Esophagus muscularis mucosa (tissue), 4 donors: ENCODE measurements at places on chromosomes 3 and 15. TPM values are rescaled to one million over a fixed set of nuclear protein-coding genes. Genes with fewer than 3 reads are reported as not detected.

The GOLGA6L1 gene
- total RNA-seq, result not detected

The ZNF717 gene
- 11.1 TPM for total RNA-seq

The TGM5 gene
- under 0.01 TPM for total RNA-seq

The CHSY1 gene
- total RNA-seq, result 31.6 TPM

The C3orf85 gene
- not detected for total RNA-seq

The ESYT3 gene
- 0.45 TPM for total RNA-seq

The EAF2 gene
- 2.9 TPM for total RNA-seq

The NISCH gene
- total RNA-seq, result 110 TPM

The C2CD4A gene
- total RNA-seq, result not detected

The DAPK2 gene
- total RNA-seq, result 7.3 TPM

The GPR87 gene
- total RNA-seq, result not detected

The XIRP1 gene
- not detected for total RNA-seq

The CASR gene
- not detected for total RNA-seq

The IL12A gene
- total RNA-seq, result 1.1 TPM

The IL20RB gene
- 1.3 TPM for total RNA-seq

The IMPG2 gene
- 0.80 TPM for total RNA-seq

The SLC28A2 gene
- not detected for total RNA-seq

GRCh38 chr15:85762039-85762755 lies 32.5 kb downstream of the KLHL25 start:
- DNase-seq, result no peak

GRCh38 chr15:100038736-100039135 lies 303.0 kb downstream of the ADAMTS17 start:
- DNase-seq, result no peak

- DNase-seq, result no peak
Measured at GRCh38 chr15:35851491-35851890, 305.5 kb upstream of the DPH6 start.

DNA sequence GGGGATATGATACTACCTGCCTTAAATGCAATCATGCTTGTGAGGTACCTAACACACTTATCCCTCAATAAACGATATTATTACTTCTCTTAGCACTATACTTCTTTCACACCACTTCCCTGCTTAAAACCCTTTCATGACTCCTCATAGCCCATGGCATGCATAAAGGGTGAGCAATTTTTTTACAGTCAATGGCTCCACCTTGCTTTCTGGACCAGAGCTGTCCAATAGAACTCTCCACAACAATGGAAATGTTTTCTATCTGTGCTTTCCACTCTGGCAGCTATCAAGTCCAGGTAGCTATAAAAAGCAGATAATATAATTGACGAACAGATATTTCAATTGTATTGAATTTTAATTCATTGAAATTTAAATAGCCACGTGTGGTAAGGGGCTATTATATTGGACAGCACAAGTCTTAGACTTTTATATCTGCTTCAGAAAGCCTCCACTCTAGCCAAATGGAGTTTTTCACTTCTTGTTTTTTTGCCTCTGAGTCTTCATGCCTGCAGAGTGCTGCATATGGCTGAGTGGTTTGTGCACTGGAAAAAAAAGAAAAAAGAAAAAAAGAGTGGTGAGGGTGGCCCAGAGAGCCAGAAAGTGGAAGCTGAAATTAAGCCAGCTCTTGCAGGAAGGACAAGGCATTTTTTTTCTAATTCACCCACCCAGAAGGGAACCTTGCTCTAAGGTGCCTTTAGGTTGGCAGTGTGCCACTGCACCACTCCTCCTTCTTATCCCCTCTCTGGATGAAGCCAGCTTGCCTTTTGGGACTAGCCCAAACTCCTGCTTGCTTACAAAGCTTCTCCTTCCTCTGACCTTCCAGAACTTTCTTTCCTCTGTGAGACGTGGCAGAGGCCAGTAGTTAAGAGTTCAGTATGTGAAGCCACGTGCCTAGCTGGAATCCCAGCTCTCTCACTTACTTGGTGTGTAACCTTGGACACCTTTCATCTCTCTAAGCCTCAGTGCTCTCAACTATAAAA lies 239.0 kb upstream of the LRTM1 start:
- DNase-seq, result peak; percentile 60

- DNase-seq, result no peak
Measured at GRCh38 chr3:129612534-129613366, 6.3 kb upstream of the PLXND1 start.

- DNase-seq, result peak; percentile 45
Measured at GRCh38 chr15:47516972-47517371, 200.3 kb upstream of the SEMA6D start.

- DNase-seq, result no peak
Measured at GRCh38 chr15:71295603-71296314, 180.5 kb downstream of the THSD4 start.

DNA sequence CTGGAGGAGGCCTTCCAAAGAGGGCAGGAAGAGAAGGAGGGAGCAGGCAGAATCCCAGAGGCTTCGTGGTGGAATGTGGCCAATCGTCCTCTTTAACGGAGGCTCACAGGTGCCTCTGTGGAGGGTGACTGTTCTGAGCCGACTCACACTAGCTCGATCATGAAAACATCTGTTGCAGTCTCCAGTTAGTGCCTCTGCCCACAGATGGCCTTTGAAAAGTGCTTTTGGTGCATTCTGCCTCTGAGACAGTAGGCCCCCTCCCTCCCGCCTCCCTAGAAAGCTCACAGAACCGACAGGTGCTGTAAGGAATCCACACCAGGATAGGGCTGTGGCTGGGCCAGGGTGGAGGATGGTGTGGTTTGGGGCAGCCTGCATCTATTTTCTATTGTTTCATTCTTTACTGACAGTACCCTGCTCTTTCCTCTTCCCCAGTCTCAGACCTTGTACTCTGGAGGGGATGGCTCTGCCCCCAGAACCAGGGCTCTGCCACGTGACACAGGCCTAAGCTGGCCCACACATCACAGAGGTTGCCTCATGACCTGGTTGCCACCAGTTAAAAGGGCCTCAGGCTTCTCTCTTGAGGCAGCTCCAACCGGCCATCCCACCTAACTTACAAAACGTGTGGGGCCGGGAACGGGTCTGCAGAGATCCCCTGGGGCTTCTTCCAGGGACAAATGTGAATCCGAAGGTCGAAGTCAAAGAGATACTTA lies 27.2 kb upstream of the PIGZ start:
- no peak for DNase-seq

DNA sequence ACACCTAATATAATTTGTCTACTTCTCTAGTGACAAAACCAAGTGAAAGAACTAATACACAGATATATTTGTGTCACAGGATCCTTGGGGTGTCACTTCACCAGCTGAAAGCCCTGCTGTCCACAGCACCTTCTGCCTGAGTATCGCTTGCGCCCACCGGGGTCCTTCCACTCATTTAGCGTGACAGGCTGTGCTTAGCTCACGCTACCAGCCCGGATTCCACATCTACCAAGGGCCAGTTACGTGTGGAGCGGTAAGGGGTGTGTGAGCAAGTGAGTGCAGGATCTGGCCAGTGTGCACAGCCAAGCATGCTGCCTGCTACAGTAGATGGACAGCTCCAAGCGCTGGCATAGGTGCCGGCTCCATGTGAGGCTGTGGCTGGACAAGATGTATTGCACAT lies 810.9 kb downstream of the NSUN3 start:
- DNase-seq, result no peak

- DNase-seq, result no peak
Measured at GRCh38 chr15:40100123-40100946, 8.3 kb downstream of the BMF start.

- DNase-seq, result no peak
Measured at GRCh38 chr3:129521611-129522010, 6.8 kb upstream of the RHO start.

GRCh38 chr3:5657106-5657505 lies 469.6 kb downstream of the EDEM1 start:
- DNase-seq, result no peak

GRCh38 chr15:27665002-27665401 lies 434.1 kb downstream of the OCA2 start:
- peak; percentile 57 for DNase-seq

GRCh38 chr3:197828-198491 lies 1.4 kb downstream of the CHL1 start:
- no peak for DNase-seq

- no peak for DNase-seq
Measured at GRCh38 chr15:26043018-26043417, 179.9 kb upstream of the ATP10A start.

- DNase-seq, result no peak
Measured at GRCh38 chr3:174223626-174224025, 635.5 kb upstream of the NAALADL2 start.

DNA sequence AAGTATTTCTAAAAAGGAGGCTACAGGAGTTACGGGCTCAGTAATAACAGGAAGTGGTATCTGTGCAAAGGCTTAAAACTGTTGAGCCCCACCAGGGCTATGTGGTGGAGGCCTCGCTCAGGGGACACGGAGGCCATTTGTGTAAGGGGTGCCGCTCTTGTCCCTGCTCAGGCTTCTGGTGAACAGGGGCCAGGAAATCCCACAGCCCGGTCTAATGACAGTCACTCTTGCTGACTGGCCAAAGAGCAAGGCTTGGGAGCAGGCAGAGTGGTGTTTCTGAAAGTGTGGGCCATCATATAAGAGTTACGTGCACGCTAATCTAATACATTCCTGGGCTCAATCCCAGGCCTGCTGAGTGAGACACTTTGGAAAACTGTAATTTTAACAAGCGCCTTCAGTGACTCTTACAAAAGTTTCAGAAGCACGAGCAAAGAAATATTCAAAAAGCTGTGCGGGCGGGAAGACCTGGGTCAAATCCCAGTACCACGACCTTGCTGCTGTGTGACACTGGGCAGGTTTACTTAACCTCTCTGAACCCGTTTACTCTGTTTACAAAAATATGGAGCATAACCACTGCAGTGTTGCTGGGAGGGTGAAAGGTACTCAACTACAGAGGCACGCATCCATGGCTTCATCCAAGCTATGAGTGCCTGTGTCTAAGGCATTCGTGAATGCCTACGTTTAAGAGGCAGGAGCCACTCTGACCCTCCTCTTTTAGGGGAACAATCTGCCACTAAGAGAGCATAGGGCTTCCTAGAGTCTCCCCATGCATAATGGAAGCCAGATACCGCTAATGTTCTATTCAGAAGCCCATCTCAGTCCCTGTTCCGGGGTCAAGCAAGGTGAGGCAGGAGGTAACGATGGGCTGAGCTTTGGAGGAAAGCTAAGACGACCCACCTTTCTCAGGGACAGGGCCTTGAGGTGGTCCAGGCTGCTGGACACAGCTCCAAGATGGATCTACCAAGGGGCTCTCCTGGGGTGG lies 2.0 kb downstream of the ATP10A start:
- DNase-seq, result no peak

- DNase-seq, result no peak
Measured at GRCh38 chr3:39927479-39927878, 118.1 kb downstream of the MYRIP start.

- peak; percentile 92 for DNase-seq
Measured at GRCh38 chr3:71584394-71585011, 975 bp upstream of the FOXP1 start.

DNA sequence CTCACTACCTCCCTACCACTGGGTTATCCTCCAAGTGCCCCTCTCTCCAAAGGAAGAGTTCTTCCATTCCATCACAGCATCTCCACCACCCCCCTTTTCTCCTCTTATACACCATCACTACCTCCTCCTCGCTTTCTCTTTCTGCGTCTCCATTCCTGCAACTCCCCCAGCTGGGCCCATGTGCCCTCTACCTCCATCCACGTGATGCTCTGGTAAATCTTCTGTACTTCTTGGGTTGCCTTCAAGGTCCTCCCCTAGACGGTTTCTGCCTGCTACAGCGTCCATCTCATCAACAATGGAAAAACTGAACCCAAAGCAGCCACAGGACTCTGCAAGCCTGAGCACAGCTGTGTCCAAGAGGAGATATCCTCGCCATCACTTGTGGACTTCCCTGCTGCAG lies 129.5 kb upstream of the SLCO3A1 start:
- peak; percentile 77 for DNase-seq

DNA sequence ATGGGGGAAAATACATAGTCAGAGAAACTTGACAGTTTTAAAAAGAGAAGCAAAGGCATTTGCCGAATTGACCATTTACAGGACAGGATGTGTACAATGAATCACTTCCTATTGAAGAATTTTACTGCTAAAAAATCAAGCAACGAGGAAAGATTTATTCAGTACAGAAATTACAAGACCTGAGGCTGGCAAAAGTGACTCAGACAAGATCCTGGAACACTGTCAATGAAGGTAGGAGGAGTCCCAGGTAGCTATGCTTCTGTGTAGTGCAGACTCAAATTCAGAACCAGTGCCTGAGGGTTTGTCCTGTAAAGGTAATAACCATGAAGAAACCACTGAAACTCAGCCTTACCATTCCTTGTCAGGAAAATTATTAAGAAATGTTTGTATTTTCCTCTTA lies 120.9 kb downstream of the ZMAT3 start:
- no peak for DNase-seq

DNA sequence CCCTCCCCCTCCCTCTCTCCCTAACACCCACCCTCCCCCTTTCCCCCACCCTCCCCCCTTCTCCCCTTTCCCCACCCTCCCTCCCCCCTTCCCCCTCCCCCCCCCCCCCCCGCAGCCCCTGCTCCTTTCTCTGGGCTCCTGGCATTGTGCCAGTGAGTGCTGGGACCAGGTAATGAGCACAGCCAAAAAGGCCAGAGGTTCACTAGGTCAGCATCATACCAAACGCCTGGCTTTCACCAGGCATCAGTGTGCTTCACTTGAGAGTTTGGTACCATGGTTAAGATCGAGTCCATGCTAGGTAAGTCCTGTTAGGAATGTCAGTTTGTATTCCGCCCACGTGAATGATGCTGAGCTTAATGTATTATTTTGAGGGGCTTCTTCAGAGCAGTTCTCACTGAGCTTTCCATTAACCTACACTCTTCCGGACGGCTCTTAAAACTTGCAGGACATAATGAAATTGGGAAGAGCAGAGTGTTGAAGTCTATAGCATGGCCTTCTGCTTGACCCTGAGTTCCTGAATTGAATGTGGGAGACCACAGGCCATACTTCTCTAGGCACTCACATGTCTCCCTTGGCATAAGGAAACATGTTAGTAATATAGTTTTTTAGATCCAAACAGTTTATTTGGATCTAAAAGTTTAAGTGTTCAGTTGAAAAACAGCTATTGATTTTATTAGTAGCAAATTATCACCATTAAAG lies 45.6 kb downstream of the SENP2 start:
- no peak for DNase-seq

DNA sequence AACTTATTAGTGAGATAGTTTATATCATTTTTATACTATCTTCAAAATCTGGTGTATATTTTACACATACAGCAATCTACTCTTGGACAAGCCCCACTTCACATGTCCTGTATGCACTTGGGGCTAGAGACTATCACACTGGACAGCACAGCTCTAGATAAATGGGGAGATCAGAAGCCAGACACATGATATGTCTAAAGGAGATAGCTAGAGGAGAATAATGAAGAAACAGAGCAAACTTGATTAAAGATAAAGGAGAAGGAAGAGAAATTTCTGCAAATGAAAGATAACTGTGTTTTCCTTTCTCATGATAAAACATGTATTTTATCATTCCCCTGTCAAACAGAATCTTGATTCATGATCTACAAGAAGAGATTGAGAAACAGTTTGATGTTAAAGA lies 13.0 kb downstream of the CPA3 start:
- DNase-seq, result no peak

- no peak for DNase-seq
Measured at GRCh38 chr3:46996689-46997452, 17.4 kb downstream of the NBEAL2 start.

GRCh38 chr3:189914799-189915198 lies 205.9 kb downstream of the P3H2 start:
- no peak for DNase-seq

GRCh38 chr3:156356537-156357363 lies 198.2 kb downstream of the SSR3 start:
- DNase-seq, result no peak
